Activated CD4-positive, alpha-beta T cell treated with anti-CD3 and anti-CD28 coated beads, Interleukin-10, Interleukin-2, amounts not matched to agents 100 ng/mL and 50 ng/mL, durations not matched to agents 16 hours and 8 hours (primary cell): ENCODE measurements at places on chromosomes 11 and 22.

DNA sequence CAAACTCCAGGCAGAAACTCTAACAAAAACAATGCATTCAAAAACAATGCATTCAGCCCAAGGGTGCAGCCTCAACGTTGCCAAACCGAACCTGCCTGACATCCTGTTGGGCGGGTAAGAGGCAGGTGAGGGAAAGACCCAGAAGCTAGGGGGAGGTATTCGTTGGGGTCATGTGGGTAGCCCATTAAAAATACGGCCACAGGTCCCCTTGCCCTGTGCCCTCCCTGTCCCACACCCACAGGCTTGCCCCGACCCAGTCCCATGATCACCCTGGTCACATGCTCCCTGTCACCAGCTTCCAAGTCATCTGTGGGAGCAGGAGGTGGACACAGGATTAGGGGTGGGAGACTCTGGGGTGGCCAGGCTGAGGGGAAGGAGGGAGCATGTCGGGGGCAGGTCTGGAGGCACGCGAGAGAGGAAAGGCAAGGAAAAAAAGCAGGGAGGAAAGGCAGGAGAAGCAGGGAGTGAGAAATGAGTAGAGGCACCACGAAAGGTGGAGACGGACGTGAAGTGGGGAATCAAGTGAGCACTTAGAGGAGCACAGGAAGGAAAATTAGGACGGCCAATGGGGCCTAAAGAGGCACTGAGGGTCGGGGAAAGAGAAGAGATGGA, 683 bp downstream of the PLA2G6 start:
- peak; percentile 58 for DNase-seq

DNA sequence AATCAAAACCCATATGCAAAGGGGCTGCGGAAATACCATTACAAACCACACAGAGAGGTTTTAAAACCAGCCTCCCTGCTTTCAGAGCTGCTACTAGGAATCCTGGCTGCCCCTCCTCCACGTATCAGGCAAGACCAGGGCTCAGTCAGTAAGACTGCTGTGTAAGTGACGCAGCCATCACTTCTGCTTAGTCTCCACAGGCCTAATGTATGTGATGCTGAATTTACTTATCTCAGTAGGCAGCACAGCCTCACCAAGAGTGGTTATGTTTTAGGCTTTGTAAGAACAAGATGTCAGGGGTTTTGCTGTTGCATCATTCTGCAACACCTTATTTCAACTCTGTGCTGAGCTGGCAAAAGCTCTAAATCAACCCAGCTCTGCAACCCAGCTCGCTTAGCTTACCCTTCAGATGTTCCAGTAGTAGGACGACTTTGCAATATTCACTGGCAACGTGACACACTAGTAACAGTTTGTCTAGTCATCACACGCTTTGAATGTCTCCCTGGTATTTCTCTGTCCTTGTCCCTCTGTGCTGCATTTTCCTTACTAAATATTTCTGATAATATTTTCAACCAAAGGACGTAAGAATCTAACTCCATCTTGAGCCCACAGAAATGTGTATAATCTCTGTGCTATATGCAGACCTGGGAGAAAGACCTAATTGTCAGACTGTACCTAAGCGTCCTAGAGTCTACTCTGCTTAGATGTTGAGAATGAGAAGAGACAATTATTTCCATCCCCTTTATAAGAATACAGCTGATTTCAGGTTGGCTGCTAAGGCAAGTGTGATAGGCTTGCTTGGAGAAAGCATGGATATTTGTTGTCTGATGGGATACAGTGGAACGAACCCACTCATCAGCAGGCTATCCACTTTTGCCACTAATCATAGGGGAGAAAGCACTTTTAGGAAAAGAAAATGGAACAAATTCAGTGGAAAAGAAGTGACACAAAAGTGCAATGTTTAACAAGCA, 72.2 kb downstream of the LARGE2 start:
- no peak for DNase-seq

DNA sequence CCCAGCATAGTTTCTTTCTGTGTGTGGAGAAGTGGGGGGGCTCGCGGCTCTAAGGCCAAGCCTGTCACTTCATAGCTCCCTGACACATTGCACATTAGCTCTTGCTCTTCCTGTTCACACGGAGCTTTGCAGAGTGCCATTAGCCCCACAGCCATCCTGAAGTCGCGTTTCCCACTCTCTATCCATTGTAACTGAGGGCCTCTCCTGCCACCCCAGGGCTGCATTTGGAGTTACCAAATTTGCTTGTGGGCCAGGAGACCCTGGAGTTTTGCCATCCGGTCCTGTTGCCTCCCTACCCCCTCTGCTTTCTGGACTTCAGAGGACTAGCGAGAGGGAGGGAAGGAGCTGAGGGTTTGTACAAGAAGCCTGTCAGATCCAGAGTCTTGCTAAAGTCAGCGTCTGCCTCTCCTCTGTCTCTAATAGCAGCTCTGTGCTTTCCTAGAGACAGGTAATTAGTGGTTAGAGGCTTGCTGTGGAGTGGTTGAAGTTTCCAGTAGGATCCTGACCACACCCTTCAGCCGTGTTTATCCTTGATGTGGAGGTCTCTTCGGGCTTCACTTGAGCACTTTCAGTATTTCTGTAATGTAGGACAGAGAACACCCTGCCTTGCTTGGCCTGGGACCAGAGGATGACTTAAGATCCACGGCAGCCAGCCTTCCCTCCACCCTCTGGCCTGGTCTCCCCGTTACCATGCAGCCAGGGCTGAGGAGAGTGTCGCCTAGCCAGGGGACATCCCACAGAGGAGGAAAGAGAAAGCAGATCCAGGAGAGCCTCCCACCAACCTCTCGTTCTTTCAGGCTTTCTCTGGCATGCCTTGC, 14.1 kb downstream of the DCPS start:
- peak; percentile 55 for DNase-seq

- DNase-seq = no peak
These were observed 133 bp downstream of the MYH9 start for GRCh38 chr22:36387709-36387958.

DNA sequence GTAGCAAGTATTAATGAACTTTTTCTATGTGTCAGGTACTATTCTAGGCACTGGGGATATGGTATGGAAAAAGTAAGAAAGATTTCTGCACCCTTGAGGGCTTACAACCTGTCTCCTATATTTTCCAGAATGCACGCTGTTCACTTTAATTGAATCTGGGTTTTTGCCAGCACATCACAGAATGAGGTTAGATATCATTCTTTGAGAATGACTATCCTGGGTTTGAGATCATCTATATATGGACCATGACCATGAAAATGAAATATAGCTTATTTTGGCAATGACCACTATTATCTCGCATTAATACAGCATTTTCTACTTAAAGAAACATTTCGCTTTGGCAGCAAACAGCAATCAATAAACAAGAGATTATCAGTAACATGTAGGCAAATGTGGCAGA, 46.9 kb downstream of the C11orf71 start:
- no peak for DNase-seq

DNA sequence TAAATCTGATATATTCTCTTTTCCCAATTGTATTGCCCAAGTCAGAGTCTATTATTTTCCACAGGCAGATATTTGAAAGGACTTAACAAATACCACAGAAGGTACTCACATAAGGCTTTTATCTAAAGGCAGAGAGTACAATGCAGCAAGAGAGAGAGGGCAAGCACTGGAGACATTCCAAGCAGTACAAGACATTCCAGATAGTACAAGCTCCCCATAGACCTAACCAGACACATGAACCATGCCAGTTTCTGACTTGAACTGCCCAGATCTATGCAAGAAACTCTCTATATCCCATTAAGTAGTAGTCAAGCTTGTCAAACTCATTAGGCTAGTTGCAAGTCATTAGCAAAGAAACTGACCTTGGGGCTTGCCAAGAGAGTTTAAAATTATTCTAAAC, 11.2 kb upstream of the MS4A6E start:
- no peak for DNase-seq

DNA sequence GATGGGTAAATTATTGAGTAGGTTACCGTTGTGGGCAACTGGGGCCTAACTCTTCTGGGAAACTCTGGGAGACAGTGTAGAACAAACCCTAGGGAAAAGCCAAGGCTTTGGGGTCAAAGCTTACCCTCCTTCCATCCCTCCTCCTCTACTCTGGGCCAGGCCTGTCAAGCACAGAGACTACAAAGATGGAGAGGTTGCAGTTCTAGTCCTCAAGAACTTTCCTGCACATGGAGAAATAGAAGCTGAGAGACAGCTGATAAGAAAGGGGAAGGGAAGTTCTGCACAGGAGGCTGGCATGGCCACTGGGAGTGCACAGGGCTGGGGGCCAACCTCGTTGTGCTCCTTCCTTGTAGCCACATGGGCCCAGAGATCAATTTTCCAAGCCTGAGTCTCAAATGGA, 67.2 kb upstream of the ALX4 start:
- DNase-seq = no peak

DNA sequence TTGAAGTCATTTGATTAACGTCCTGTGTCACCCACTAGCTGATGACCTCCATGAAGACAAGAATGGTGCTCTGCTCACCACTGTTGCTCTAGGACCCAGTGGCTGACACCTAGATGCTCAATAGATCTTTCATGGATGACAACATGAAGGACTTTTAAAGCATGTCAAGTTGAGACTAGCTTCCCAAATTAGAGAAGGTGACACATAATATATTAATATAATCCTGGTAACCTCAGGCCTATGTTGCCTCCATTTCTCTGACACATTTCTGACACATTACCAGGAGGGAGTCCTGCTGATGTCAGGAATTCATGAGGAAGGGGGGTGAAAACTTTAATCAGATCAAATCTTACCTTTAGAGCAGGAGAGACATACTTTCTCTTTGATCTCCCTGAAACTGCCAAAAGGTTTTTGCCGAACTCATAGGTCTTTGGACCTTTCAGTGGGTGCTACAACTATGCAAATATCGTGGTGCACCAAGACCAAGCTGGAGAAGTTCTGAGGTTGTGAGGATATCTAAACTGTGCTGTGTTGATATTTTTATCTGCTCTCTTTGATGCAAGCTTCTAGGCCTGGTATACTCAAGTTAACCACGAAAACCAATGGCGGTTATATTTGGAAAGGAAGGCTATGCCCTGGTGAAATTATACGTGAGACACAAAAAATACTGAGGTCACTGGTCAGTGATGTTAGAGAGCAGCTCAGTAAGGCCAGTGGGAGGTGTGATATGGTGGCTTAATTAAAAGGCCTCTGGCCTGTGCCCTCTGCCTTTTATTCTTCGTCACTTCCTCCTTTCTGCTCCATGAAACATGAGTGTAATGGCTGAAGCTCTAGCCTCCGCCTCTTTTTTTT, 13.2 kb upstream of the AMPD3 start:
- DNase-seq = peak; percentile 44

DNA sequence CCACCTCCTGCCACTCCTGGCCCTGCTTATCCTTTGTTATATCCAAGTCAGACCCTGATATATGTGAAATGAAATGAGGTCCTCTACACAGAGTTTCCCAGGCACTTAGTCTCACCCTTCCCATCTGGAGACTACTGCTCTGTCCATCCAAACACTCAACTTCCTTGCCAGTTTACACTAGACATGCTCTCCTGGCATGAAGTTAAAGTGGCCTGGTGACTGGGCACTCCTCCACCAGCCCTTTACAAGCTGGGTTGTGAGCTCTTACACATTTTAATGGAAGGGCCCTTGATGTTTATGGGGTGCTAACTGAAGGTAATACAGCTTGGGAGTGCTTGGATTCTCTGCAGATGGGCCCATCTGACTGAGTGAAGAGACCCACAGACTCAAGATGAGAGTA, 216.1 kb upstream of the NARS2 start:
- no peak for DNase-seq

- peak; percentile 86 for DNase-seq
These were observed 59.4 kb downstream of the ACER3 start for GRCh38 chr11:76919887-76920746.

DNA sequence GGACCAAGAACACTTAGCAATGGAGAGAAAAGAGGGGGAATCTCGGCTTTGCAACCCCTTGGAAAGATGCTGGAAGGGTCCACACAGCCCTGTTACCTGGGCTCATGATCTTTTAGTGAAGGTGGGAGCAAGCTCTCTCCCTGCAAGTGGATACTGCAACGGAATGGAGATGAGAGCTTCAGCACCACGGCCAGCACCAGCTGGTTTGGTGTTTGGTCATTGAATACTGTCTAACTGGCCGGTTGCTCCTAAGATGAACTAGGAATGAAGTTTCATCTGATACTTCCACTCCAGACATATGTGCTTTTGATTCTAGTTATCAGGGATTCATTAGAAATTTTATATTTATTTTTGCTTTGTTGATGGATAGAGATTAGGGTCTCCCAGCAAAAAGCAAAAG, 16.3 kb downstream of the HTR3A start:
- no peak for DNase-seq

DNA sequence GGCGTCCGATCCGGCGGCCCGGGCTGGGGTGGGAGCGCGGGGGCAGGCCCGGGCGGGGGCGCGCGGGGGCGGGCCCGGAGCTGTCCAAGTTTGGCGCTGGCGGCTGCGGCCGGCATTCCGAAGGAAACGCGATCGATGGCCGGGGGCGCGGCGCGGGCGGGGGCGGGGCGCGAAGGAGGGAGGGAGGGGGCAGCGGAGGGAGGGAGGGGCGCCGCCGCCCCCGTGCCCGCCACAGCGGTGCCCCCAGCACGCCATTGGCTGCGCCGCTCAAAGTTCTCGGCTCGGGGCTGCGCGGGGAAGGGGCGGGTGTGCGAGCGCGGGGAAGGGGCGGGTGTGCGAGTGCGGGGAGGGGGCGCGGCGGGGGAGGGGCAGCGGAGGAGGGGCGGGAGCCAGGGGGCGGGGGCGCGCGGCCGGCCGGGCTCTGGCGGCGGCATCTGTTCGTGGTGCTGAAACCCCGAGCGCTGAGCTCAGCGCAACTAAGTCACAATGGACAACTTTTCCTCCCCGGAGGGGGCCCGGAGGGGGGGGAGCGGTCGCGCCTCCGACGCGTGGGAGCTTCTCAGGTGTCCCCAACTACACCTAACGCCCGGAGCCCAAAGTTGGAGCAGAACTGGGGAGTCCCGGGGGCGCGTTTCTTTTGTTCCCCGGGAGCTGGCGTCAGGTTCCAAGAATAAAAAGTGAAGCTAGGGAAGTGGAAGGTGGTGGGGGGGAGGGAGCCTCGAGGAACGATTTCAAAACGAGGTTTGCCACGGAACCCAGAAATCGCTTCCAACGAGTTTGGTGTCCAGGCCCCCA, 2.2 kb downstream of the PHF21B start:
- DNase-seq = no peak

DNA sequence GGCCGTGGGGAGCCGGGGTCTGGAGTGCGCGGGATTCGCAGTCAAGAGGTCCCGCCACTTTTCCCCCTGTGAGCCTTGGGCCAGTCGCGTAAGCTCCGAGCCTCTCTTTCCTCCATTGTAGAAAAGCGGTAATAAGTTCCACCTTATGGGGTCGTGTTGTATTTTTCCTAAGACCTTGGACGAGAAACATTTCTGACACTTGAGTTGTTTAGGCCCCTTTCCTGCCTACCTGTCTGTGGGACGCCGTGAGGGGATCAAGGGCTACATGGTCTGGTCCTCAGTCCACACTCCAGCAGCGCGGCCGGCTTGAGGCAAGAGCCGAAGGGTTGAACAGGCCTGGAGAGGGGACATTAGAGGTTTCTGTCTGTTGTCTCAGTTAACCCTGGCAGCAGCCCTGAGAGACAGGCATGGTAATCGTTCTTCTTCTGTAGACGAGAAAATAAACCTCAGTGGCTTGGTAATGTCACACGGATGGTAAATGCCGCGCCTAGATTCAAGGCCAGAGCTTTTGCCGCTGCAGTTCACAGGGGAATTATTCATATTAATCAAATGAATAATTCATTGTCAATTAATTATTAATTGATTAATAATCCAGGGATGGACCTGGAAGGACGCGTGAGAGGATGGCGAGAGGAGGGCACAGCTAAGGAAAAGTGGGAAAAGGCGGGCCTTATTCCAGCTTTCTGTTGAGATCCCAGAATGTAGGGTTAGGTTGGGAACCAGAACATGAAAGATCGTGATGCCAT, 545 bp downstream of the FEN1 start:
- DNase-seq = no peak

GRCh38 chr11:35006389-35007128, 90.1 kb downstream of the PDHX start:
- DNase-seq = peak; percentile 91
